ENCODE measurements at places on chromosomes 5 and 9.
A peak's percentile ranks its signal among the peaks of the same experiment; 100 is the strongest.

DNA sequence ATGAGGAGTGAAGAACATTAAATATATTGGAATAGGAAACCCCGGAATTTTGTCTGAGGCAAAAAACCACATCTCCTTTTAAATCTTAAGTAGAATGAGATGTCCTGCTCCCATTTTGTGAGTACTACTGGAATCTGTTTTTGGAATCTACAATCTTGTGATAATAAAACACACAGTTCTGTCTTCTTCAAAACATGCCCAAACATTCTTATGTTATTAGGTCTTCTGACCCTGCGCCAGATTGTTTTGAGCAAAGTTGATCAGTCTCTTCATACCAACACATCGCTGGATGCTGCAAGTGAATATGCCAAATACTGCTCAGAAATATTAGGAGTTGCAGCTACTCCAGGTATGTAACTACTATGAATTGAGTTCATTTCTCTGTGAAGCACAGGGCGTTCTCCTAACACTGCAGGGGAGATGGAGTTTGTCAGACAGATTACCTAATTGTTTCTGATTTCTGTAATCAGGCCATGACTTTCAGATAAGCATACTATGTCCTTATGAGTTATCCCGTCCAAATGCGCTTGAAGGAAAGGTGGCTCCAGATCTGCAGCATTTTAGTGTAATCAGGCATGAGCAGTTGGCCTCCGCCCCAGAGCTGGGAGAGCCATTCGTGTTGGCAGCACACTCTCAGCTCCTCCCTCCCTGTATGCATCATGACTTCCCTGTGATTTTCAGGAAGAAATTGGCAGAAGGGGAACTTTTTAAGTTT lies 88.0 kb downstream of the NLN start:
- DNase-seq: peak; percentile 16

GRCh38 chr9:107605041-107605440 lies 115.5 kb upstream of the KLF4 start:
- no peak for DNase-seq

GRCh38 chr9:34271265-34272006 lies 57.6 kb downstream of the KIF24 start:
- DNase-seq: no peak

GRCh38 chr5:100913298-100913697 lies 10.2 kb upstream of the ST8SIA4 start:
- DNase-seq: no peak

- DNase-seq: no peak
Observed at GRCh38 chr9:23622396-23622795, 203.6 kb downstream of the ELAVL2 start.

GRCh38 chr5:40606077-40606765 lies 73.5 kb upstream of the PTGER4 start:
- DNase-seq: no peak

DNA sequence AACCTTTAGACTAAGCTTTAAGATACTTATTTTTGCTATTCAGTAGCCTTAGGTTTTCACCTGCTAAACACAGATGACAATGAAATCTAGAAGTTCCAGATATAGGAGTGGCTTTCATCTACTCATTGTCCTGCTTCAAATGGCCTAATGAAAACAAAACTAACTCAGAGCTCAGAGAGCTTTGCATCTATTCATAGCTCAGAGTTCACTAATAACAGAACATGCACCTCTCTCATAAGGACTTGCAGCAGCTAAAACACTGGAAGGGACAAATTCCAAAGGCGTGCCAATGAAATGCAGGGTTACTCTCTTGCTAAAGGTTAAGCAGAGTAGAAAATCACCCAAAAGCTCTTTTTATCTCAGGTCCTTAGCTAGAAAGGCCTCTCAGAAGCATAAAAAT lies 29.0 kb downstream of the SLC31A2 start:
- no peak for DNase-seq

DNA sequence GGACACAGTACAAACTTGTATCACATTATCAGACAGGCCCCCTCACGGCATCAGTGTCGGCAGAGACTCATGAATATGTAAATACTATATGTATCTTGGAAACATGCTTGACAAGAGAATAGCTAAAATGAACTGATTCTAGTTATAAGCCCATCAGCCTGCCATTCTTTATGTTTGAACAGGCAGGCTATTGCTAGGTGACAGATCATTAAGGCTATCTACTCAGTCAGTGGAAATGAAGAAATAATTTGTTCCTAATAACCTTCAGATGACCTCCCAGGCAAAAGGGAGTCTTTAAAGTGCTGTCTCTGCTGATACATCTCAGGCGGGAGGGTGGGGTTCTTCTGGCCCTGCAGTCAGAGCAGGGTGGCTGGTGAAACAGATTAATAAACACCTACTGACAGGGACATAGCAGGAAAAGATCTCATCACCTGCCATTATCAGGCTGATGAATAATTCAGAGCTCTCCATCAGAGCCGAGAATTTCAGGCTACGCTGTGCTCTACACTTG lies 394.2 kb downstream of the RASEF start:
- DNase-seq: no peak

DNA sequence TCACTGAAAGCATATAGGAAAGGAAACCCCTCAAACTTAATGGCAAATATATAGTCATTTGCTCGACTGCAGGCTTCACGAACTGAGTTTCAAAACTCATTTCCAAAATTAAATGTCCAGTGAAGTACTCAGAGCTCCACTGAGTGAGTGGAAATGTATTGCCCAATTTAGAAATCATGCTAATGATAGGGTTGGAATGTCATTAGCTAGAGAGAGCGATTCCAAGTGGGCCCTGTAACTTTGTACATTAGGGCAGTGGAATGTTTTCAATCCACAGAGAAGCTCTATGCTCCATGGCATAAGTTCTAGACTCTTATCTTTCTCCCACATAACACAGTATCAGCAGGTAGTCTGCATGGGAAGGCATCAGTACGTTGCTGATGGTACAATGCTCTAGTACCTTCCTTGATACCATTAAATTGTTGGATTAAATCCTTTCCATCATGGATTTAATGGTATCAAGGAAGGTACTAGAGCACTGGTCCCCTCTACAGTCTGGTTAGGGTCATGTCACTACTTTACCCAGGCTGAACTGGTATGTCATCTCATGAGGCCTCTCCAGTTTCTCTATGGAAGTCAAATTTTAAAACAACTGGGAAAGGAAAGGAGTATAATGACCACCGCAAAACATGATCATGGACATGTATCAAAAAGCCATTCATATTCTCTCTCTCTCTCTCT lies 183.2 kb upstream of the RASEF start:
- no peak for DNase-seq

DNA sequence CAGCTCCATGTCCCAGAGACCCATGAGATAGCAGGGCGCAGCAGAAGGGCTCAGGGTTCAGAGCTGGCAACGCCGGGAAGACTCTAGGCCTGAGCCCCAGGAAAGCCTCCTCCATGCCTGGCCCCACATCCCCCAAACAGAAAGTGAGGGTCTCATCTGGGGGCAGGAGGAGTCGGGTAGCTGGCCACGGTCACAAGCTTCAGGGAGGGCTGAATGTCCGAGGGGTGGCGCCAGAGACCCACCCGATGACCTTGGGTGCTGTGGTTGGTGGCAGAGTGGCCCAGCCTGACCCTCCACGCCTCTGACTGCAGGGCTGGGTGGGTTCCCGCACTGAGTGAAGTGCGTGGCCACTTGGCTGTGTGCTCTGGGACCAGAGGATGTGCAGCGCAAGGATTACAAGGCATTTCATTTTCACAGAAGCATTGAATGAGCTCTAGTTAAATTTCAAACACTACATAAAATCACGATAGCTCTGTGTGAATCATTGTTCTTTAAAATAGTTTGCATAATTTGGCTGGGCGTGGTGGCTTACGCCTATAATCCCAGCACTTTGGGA lies 3.0 kb downstream of the C8G start:
- DNase-seq: peak; percentile 30

GRCh38 chr9:137640862-137641261 lies 22.1 kb downstream of the EHMT1 start:
- DNase-seq: no peak

GRCh38 chr9:77438653-77439052 lies 209.5 kb downstream of the GNA14 start:
- no peak for DNase-seq

DNA sequence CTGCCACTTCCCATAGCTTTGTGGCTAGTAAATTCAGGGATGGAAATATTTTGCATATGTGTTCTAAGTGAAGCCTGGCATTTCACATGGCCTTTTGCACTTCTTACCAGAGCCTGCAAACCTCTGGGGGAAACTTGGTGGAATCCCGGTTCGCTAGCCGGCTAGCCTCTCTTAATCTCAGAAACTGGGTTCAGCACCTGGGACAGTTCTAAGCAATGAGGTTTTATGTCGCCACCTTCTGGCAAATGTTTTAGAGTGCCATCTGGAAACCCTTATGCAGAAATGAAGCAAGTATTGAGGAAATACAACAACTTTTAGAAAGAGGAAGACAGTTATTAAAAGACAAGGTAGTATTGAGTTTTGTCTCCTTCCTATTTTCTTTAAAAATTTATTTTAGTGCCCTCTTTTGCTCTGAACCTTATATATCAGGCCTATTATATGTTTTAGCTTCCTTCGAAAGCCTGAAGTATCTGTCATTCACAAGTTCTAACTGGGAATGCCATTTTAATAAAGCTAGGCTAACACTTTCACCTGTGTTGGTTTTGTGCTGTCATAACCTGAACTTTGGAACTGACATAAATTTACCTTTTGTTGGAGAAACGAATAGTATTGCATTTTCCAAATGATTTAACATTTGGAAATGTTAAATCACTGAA lies 963 bp upstream of the HTR1A start:
- peak; percentile 67 for DNase-seq

DNA sequence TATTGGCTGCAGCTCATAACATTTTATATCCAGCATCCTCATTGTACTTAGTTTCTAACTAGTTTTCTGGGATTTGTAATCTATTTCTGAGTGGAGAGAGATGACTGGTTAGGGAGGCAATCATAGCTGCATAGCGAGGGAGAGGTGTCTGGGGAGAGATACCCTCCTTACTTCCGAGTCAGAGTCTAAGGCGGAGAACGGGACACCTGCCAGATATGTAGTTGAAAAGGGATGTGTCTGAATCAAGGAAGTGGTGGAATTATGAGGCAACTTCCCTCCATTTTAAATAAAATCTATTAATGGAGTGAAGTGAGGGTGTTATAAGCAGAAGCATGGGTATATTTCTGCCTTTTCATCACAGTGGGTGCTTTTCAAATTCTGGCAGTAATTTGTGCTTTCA lies 126.5 kb downstream of the MAST4 start:
- peak; percentile 18 for DNase-seq

GRCh38 chr9:113267911-113268566 lies 7.3 kb downstream of the CDC26 start:
- no peak for DNase-seq

GRCh38 chr5:107418902-107419301 lies 251.8 kb downstream of the EFNA5 start:
- no peak for DNase-seq

- DNase-seq: no peak
Observed at GRCh38 chr5:75828029-75828428, 110.8 kb upstream of the POC5 start.

- DNase-seq: no peak
Observed at GRCh38 chr5:98474782-98475181, 298.7 kb upstream of the RGMB start.

DNA sequence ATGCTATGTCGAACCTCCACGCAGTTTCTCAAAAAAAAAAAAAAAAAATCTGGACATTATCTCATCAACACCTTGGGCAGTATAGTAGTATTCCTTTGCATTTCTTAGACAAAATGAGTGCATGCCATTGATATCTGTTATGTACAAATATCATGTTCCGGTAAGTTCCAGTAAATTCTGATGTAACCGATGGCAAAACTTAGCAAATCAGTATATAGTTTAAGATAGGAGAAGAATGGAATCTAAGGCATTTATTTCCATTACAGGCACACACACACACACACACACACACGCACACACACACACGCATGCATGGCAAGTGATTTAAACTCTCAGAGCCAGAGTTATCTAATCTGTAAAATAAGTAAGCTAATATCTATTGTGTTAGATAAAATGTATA lies 356.5 kb upstream of the TUSC1 start:
- no peak for DNase-seq

DNA sequence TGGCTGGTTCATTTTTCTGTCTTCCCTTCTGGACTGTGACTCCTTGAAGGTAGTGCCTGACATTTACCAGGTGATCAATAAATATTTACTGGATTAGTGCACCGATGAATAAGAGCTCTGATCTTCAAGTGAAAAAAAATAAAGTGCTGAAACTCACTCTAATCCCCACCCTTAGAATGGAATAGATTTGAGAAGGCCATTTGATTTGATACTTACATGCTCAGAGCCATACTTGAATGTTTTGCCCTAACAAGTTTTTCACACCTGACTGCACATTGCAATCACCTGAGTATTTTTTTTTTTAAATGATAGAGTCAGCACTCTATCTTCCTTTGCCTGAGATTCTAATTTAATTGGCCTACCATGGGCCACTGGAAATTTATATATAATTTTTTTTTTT lies 105.7 kb downstream of the LRRC70 start:
- no peak for DNase-seq

GRCh38 chr9:124818431-124819281 lies 34.6 kb upstream of the WDR38 start:
- DNase-seq: peak; percentile 80

DNA sequence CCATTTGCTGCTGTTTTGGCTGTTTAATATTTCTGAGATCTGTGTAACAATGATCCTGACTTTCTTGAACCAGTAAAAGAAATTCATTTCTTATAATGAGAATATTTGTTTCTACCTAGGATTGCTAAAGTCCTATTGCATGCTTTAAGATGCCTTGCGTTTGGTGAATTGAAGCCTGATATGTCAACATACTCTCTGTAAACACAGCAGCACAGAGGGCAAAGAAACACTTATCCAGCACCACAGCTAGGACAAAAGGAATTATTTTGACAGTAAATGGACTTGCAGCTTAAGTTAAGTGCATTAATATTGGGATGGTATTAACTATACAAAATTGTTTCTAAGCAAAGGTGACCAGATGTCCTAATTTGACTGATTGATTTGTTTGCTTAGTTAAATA lies 2031.2 kb upstream of the CDH6 start:
- DNase-seq: no peak

- DNase-seq: no peak
Observed at GRCh38 chr9:99459919-99460318, 237.8 kb downstream of the SEC61B start.

- no peak for DNase-seq
Observed at GRCh38 chr5:39461007-39461682, 36.4 kb upstream of the DAB2 start.

DNA sequence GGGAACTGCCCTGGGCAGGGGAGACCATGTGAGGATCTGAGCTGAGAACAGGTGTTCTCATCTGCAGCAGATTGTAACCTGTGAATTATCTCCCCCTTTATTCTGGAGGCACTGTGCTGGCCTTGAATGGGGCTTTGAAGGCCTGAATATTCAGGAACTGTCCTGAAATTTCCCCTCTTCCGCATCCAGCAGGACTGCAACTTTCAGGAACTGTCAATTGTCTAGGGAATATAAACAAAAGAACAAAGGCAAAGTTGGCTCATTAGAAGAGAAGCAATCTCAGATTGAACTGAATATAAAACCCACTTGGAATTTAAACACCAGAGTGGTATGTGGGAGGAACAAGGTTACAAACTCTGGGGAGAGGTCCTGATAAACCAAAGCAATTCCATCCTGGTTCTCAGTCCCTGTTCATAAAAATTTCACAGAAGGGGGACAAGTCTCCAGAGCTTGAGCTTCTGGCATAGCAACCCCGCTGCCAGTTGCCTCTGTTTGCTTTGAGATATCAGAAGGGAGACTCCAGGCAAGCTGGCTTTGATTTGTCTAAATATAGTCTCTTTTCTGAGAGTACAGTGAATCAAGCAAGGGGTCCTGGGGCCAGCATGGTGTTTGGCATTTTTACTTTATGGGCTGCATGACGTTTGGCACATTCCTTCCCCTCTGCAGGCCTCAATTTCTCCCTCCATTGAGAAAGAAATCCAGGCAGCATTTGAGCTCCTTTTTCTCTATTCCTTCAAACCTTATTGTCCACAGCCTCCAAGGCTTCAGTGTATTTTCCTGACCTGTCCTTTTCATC lies 47.5 kb downstream of the ADRB2 start:
- no peak for DNase-seq

Measured in kidney tubule cell (primary cell).